ENCODE measurements at places on chromosomes 5 and 9.

GRCh38 chr9:134215699-134216448 is 51.5 kb upstream of the RNU6ATAC start:
- DNase-seq, result no peak

DNA sequence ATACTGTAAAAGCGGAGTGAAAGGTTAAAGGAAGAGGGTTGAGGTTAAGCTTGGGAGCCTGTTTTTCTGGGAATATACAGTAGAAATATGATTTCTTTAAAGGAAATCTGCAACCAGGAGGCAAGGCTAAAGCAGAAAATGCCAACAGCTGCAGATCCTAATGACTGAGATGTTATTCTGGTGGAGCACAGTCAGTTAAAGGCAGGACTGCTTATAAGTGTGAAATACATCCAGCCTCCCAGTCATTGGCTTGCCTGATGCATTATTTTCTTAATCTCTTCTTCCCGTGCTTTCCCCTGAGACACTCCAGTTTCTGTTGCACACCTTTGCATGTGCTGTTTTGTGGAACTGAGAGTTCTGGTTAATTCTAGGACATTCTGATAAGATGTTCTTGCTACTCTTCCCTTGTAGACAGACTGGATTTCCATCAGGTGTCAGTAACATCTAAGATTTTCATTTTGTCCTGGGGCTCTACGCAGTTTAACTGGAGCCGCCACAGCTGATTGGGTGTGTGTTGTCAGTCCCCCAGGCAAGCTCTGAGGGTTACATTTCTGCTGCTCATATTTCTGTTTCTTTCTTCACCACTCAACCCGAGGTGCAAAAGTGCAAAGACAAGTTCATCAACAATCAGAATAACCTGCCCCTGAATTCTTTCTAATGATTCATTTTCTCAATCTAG is 44.4 kb downstream of the CAST start:
- DNase-seq, result no peak

- peak; percentile 10 for DNase-seq
Observed at GRCh38 chr5:160369990-160370712, at the start of gene C1QTNF2. Gene C1QTNF2, minus strand, starts transcription at chr5:160370626. Its CDS starts 15,615 bp downstream, at chr5:160355011.

DNA sequence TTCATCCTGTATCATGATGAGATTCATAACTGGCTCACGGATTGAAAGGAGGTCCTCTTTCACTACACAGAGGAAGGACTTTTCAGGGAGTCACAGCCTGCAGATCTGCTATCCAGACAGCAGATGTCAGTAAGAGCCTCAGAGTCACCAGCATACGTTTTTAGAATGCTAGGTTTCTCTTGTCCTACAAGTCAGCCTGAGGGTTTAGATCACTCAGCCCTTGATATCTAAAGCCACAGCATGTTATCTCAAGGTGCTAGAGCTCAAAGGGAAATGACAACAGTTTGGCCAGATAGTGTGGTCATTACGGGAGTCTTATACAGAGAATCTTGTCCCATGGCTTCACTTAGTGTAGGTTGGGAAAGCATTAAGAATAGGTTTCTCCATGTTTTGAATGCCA is 30.9 kb upstream of the SLC46A2 start:
- no peak for DNase-seq

GRCh38 chr5:160312134-160312959 is at the start of gene CCNJL:
Gene CCNJL, minus strand, starts transcription at chr5:160312564. Its CDS starts 641 bp downstream, at chr5:160311923.
- DNase-seq, result peak; percentile 34

DNA sequence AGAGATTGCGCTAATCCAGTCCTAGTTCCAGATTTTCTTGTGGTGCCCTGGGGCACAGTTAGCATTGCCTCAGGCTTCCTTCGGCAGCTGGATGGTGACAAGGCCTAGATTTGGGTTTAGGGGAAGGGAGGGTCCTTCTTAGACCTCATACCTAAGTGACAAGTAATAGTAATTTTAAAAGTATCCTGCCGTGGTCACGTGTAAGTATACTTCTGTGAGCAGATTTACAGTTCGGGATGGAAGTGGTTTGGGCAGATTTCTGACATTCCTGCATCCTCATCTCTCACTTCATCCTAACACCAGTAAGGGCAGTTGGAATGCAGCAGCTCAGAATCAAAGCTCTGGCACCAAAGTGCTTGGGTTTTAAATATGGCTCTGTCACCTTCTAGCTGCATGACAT is 71.6 kb downstream of the LRRC70 start:
- DNase-seq, result no peak

DNA sequence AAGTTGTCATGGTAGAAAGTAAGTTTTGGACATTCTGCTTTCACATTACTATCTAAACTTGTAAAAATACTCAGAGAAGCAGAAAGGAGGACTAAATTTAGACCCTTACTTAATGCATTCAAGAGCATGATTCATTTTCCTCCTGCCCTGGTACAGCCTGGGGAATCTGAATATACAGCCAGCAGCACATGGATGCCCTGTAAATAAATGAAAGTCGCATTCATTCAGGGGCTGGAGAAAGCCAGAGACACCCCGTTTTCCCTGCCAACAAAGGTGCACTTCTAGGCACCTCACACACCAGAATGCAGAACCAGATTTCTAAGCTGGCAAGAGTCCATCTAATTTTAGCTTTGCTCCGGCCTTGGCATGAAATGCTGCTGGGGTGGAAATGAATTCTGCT is 172.7 kb upstream of the KLF9 start:
- no peak for DNase-seq

DNA sequence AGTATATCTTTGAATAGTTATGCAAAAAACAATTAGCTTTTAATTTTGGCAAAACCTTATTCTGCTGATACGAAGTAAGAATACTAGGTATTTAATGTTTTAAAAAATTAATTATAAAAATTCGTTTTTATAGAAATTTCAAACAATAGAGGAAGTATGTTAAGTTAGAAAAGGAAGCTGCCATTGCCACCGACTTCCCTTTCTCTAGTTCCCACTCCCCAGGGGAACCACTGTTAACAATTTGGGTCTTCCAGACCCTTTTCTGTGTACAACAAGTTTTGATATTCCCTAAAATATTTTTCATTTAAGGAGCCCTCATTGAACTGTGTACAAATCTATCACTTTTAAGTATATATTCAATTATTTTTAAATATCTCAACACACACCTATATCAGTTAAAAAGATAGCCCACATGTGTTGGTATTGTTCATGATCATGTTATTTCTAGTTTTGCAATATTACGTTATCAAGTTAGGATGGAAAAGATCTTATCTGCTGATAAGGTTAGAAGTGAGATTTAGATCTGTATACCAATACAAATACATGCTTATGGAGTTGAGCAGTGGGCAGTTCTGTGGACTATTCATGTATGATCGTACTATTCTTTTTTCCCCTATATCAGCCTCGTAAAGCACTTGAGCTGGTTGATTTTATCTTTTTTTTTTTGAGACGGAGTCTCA is 25.9 kb downstream of the NDFIP1 start:
- no peak for DNase-seq

- no peak for DNase-seq
Observed at GRCh38 chr5:13591621-13592020, 352.9 kb downstream of the DNAH5 start.

DNA sequence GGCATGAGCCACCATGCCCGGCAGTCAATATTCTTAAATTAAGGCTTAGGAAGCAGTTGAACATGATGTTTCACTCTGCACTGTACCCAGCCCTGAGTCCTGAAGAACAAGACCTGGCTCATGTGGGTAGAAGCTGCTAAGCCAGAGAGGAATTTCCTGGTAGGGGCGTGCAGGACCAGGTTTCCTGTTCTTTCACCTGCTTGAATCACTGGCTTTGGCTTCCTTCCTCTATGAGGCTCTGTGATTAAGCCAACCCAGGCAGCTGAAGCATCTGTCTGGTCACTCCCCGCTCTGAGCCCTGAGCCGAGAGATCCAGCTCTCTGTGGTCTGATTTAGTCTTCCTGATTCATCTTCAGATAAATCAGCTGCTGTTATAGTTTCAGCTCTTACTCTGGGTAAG is 29.1 kb downstream of the CFAP77 start:
- no peak for DNase-seq

- no peak for DNase-seq
Observed at GRCh38 chr5:89425062-89425461, 542.1 kb upstream of the MEF2C start.

DNA sequence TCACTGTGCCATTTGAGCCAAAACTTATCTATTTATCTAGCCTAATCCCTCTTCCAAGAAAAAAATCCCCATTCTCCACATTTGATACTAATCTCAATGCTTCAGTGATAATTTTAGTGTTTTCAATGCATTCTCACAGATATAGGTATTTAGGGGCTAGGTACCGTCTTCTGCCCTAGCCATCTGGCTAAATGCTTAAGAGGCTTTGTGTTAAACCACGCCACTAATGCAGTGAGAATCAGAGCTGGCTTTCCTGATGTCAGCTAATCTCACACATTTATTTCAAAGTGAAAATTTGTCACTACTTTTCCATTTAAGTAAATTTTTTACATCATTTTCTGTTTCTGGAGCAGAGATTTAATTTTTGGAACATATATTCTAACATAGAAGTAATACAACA is 479.7 kb downstream of the MAN2A1 start:
- DNase-seq, result no peak

DNA sequence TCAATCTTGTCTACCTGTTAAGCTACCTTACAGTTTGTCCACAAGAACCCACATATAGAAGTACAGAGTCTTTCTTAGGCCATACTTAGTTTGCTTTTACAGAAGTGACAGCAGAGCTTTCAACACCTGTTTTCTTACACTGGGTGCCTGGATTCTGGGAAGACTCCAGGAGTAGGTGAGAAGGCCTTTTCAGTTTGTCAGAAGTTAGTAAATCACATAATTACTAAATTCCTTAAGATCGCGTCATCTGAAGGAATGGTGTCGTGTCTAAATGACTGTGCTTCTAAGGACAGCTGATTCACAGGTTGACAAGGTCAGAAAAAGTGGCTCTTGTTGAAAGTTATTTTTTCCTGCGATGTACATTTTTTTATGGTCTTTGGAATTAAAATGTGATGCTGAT is 97.0 kb upstream of the FAM120A start:
- no peak for DNase-seq

DNA sequence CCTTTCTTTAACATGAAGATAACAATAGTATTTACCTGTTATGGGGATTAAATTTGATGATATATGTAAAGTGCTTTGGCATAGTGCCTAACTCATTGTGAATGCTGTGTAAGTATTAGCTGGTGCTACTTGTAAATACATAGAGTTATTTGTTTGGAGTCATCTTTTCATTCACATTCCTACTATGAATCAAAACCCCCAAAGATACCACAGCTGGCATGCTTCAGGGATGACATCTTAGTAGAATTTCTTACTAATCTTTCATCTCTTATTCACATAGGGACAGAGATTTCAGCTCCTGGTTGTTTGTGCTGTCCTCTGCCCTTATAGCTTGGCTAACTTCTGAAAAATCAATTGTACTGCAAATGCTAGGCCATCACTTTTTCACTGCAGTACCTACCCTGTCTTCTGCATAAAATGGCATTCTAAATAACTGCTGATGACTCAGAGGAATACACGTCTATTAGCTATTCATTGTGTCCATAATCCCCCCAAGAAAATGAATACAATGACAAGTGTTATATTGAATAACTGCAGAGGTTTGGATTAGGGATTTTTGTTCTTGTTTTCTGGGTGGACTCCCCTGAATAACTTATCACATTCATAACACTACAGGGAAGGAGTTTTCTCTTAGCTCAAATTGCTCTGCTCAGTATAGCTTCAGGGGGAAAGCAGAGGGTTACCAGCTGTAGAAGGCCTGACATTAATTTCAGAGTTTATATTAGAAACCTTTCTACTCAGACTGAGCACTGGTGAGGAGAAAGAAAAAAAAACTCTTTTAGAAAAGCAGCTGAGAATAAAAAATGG is 192.2 kb upstream of the C9orf72 start:
- no peak for DNase-seq

- no peak for DNase-seq
Observed at GRCh38 chr5:151620461-151620840, 29.3 kb upstream of the FAT2 start.
